Activated CD8-positive, alpha-beta memory T cell treated with anti-CD3 and anti-CD28 coated beads for 48 hours (primary cell): ENCODE measurements at places on chromosomes 2 and 18.

DNA sequence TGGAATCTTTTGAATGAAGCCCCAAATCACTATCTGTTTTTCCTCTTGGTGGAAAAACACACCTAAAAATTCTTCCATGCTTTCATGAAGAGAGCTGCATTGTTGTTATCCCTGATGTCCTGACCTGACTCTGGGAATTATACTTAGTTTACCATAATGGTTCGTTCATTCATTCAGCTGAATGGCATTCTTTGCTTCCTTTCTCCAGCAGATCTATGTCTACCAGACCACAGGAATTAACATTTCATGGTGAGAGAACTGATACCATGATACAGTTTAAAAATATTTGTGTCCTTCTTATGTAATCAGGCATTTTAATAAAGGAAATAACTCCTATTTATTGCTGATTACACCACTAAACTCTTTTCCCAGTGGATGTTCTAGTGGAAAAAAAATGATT lies 11.1 kb upstream of the SLC4A10 start:
- no peak for DNase-seq

- no peak for DNase-seq
These were observed 44.8 kb upstream of the POMC start for GRCh38 chr2:25213229-25213628.

GRCh38 chr2:192208848-192209247 lies 14.1 kb upstream of the TMEFF2 start:
- DNase-seq, result no peak

GRCh38 chr2:58138396-58139030 lies 91.9 kb downstream of the VRK2 start:
- no peak for DNase-seq

DNA sequence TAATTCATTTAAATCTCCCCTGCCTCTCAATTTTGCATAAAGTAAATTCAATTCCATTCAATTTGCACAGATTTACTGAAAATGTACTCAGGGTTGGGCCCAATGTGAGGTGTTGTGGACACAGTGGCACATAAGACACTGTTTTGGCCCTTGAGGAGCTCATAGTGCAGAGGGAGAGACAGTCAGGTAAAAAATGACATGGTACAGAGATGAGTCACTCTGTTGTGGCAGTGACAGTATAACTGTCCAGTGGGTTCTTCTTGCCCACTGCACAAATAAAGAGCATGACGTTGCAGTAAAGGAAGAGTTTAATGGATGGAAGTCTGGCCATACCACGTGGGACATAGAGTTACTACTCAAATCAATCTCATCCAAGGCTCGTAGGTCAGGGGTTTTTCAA lies 400.3 kb upstream of the TRIB2 start:
- no peak for DNase-seq

DNA sequence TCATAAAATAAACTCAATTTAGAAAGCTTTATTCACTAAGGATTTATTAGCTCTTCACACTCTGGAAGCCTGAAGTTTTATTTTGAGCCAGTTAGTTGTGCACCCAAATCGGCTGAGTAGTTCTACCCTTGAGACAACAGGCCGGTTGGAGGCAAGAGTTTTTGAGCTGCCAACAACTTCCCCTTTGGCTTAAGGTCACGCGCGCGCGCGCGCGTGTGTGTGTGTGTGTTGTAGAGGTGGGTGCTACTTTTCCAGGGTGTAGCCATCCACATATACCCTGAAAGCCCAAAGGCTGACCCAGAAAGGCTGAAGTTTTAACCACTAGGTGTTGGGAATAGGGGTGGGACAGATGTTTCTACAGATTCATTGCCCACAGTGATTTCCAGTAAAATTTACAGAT lies 150.2 kb upstream of the LHCGR start:
- DNase-seq, result no peak

GRCh38 chr2:39243469-39244123 lies at the start of gene CDKL4:
CDKL4 (minus strand) TSS chr2:39243970.
- DNase-seq, result no peak

GRCh38 chr18:41579185-41579584 lies 375.8 kb upstream of the PIK3C3 start:
- DNase-seq, result no peak

- DNase-seq, result no peak
These were observed 58.8 kb downstream of the RNF144A start for GRCh38 chr2:6975988-6976387.

DNA sequence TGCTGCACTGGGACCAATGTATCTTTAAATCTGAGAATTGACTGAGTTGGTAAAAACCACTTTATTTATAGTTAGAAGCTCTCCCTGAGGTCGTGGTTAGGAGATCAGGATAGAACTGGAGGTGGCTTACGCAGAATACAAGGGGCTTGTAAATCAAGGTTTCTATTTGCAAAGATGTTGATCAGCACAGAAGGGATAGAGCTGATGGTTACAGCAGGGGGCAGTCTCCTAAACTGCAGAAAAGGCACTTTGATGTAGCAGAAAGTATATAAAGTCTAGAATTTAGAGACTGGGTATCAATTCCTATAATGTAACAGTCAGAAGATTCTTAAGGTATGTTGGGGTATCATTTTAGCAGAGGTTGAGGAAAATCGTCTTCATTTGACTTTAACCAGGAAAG lies 25.2 kb upstream of the ACVR1 start:
- DNase-seq, result no peak

DNA sequence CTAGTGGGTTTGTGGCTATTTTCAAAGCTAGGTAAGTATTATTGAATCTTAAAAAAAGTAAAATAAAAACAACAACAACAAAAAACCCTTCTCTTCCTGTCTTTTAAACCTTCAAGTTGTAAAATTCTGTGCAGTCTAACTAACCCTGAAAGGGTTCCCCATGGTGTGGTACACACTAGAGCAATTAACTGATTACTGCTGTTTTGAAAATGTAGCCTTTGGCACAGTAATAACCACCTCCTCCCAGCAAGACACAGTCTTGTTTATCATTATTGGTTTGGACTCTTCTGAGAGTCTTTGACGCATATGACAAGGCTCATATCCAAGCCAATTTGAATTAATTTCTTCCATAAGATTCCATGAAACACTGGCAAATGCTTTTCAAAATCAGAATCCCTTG lies 2184.6 kb upstream of the PIK3C3 start:
- no peak for DNase-seq

DNA sequence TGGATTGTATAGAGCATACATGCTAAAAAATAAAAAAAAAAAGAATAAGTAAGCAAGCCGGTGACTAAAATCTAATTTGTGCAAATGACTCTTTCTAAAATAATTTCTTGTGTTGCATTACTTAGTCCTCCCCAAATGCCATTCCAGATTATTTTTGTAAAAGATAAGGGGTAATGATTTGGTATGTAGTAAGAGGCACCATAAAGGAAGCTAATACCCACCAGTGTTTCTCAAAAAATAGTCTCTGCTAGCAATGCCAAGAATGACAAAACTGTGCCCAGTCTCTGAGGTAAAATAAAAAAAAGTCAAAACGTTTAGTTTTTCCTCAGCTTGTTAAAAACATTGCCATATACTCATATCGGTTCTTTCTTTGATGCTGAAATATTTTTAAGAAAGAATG lies 2.7 kb downstream of the METTL5 start:
- no peak for DNase-seq

GRCh38 chr2:127584047-127584446 lies 48.6 kb downstream of the MYO7B start:
- no peak for DNase-seq

DNA sequence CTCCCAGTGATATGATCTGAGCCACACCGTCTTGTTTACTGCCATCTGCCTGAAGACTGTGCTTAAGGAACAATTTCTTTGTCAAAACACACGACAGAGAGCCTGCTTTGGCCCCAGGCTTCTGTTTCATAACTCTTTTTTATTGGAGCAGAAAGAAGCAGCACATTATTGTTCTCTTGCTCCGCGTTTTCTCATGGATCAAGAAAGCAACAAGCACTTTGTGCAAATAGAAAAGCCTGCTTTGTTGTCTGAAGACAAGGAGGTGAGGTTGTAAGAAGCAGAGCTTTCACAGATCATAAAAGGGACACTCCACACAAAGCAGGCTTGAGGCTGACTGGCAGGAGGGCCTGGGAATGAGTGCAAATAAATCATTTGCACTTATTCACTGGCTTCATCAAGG lies 118.3 kb upstream of the FAM136A start:
- no peak for DNase-seq

- no peak for DNase-seq
These were observed 1.1 kb upstream of the MTERF4 start for GRCh38 chr2:241103176-241103595.

GRCh38 chr2:217978536-217979150 lies 24.2 kb downstream of the TNS1 start:
- no peak for DNase-seq

DNA sequence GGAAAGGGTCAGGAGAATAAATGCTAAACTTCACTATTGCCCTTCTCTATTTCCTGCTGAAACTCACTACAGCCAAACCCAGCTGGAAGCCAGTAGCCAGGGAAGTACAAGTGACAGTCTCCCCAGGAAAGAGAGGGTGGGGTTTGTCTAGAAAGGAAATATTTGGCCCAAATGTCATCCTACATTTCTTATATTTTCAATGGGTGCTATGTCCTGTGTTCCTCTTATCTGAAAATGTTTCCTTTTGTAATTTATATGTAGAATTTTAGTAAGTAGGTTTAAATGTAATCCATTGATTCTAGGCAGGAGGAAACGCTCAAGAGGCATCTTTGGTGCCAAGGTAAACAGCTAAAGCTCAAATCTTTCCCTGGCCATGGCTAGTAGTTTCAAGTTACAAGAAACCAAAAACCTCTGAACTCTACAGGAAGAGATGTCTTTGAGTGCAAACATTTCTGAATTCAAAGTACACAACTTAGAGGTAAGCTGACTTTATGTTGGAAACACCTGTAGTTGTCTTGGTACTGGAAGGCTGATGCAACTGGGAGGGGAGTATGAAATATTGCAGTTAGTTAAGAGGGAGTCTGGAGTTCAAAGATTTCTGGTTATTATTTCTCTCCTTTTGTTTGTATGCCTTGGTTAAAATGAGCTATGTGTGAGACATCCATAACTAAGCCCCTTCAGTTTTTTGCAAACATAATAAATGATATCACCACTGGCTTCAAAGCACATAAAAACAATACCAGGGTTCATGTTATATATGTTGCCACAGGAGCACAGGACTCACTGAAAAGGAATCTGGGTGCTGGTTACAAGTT lies 356.1 kb upstream of the ZC3H15 start:
- DNase-seq, result no peak

DNA sequence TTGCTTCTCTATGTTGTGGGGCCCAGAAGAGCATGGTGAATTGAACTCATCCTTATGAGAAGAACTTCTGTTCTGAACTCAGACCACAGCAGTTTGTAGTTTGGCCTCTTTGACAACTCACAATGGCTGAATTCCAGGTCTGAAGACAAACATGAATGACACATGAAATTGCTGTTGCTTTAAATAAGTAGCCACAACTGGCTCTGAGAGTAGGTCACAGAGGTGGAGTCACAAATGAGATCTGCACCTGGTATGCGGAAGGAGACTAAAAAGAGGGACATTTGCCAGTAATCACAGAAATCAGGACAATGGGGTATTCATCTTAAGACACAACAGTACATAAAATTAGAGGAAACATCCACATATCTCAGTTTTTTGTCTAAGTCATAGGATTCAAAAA lies 290.3 kb upstream of the MMADHC start:
- DNase-seq, result no peak

DNA sequence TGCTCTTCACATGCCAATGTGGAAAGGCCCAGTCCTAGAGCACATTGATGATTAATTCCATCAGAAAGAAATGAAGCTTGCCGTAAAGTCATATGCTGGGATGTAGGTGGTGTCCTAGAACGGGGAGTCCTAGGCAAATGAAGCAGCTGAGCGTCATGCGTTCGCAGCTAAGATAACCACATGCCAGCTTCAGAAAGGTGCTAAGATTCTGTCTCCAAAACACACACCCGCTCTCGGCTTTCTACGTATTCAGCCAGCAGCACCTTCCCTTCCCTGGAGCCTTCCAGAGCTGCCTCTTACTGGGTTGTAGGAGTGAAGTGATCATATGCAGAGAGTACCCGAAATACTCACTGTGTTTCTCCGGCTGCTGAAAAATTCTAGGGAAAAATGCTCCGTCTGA lies 421.6 kb upstream of the ID2 start:
- no peak for DNase-seq

DNA sequence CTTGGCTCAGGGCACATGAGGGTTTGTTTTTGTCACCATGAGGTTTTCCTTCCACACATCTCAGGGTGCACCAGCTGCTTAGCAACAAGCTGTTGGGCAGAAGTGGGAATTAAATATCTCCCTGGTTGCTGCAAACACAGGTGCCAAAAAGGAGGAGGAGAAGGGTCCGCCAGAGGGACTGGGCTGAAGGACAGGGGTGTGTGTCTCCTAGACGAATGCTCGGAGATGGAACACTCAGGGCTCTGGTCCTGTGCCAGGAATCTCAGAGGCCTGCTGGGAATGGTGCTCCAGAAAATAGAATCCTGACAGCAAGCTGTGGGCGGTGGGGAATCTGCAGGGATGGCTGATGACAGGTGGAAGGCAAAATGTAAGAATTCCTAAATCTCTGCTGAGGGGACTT lies 94.5 kb downstream of the VSNL1 start:
- DNase-seq, result no peak

DNA sequence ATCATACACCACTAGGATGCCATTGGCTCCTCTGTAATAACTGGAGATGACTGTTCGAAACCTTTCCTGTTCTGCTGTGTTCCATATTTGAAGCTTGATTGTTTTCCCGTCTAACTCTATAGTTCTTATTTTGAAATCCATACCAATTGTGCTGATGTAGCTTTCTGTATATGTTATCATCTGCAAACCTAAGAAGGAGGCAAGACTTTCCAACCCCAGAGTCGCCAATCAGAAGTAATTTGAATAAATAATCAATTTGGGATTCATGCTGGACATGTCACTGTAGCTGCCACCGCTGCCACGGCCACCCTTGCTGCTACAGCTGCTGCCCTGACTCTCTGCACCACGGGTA lies 20.7 kb downstream of the STAT1 start:
- no peak for DNase-seq

GRCh38 chr2:143259368-143259958 lies 130.2 kb downstream of the ARHGAP15 start:
- DNase-seq, result peak; percentile 22

DNA sequence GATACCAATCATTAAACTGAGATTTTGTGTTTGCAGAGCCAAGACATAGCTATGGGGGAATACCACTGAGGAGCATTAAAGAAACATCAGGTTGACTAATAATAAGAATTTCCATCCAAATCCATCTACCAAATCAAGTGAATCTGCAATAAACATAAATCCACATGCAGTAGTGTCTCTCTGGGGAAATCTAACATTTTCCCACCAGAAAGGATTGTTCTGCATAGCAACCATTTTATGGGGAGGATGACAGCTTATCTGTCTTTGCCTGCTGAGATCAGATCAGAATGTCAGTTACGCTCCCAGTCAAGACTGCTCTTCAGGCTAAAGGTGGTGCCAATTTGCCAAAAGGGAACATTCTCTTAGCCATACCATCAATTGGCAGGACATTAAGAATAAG lies 1098.9 kb upstream of the CHAC2 start:
- no peak for DNase-seq

DNA sequence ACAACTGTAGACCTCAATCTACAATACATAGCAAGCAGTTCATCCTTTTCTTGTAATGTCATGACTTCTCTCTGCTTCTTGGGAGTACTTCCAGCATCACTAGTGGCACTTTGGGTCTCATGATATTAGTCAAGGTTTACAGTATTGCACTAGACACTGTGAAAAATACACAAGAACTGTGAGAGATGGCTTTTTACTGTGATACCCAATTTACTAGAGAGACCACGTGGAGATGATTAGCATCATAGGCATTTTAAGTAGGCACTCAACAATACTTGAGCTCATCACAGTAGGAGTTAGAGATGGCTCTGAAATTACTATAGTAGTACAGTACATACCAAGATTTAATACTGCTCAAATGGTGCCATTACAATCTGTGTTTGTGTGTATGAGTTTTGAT lies 112.8 kb upstream of the EML6 start:
- DNase-seq, result no peak
